DMS 273 treated with DMSO at 0.1 percent for 48 hours (cell line): ENCODE measurements at places on chromosomes 3 and 15.

DNA sequence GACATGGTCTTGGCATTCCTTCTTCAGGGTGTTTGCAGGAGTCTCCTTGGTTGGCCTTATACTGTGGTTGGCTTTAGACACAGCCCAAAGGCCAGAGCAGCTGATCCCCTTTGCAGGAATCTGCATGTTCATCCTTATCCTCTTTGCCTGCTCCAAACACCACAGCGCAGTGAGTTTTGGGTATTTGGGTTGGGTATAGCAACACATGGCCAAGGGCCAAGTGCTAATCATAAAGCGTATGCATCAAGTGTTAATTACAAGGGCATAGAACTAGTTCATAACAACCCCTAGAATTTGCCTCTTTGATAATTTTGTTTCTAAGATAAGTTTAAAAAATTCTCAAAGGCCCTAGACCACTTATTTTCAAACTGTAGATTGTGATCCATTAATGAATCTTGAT lies 11.8 kb downstream of the SLC28A2 start:
- DNase-seq = no peak

- no peak for DNase-seq
These were observed 68.9 kb downstream of the THBS1 start for GRCh38 chr15:39649757-39650156.

GRCh38 chr3:80232760-80233159 lies 465.0 kb upstream of the ROBO1 start:
- no peak for DNase-seq

DNA sequence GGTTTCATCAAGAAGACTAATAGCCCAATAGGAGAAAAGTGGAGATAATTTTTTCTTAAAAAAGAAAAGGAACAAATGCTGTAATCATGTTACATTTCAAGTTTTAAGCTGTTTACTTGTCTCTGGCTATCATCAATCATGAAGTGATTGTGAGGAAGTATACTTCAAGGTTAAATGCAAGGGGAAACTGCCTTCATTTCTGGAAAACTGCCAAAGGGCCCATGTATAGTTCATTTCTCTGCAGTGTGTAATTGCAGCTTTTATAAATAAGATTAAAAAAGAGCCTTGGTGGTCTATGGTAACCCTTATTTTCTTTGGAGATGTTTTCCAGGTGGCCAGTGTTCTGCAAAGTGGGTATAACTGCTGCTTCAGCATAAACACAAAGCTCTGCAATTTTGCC lies 101.9 kb downstream of the GRM7 start:
- DNase-seq = no peak

DNA sequence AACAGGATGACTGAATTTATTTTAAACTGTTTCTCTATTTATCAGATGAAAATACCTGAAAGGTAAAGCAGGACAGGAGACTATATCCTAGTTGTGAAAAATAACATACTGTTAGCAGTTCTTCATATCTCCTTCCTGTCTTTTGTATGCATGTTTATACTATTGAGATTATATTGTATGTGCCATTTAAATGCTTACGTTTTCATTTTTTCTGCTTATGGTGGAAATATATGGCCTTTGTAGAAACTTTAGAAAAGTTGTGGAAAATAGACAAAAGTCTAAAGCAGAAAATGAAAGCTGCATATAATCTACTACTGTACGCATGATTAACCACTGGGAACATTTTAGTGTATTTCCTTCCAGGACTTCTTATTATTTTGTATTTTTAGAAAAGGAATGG lies 2.1 kb upstream of the PPM1L start:
- no peak for DNase-seq

DNA sequence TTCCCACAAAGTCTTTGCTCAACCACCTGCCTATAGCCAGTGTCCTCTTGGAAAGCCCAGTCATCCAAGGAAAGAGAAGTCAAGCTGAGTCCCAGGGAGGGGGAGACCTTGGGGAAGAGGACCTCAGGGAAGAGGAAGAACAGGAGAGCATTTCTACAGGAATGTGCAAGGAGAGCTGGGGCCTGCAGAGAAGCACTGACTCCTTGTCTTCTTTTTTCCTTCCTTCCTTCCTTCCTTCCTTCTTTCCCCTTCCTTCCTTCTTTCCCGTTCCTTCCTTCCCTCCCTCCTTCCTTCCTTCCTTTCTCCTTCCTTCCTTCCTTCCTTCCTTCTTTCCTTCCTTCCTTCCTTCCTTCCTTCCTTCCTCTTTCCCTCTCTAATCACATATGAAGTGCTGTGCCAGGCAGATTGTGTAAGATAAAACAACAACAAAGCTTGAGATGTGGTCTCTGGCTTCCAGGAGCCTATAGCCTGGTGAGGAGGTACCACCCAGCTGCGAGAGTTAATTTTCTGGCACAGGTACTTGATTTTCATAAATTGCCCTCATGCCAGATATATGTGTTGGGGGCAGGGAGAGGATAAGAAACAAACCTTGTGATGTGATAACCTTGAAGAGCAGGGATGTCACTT lies 70.0 kb downstream of the NOX5 start:
- no peak for DNase-seq

GRCh38 chr3:69085833-69086722 lies 1.3 kb downstream of the ARL6IP5 start:
- DNase-seq = peak; percentile 56

- DNase-seq = no peak
These were observed 182.8 kb downstream of the CD47 start for GRCh38 chr3:107907996-107908395.

DNA sequence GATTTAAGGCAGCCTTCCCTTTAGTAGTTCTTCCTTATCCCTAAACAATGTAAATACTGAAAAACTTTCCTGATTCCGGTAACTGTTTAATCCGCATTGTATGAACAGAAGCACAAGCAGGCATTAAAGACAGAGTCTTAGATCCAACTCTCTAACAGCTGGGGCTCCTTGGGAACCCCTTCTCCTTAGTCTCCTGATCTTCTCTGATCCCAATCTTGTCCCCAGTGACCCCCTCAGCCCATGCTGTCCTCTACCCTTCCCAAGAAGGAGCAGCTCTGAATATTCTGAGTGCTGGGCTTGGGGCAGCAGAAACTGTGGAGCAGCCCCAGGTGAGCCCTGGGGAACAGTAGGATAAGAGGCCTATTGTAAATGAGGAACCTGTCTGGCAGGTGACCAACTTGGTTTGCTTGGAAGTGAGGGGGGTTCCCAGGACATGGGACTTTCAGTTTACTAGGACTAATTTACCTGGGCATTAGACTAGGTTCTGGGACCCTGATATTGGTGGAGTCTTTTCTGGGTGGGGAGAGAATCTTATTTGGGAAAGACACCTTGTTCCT lies 13.0 kb upstream of the SLC30A4 start:
- no peak for DNase-seq

DNA sequence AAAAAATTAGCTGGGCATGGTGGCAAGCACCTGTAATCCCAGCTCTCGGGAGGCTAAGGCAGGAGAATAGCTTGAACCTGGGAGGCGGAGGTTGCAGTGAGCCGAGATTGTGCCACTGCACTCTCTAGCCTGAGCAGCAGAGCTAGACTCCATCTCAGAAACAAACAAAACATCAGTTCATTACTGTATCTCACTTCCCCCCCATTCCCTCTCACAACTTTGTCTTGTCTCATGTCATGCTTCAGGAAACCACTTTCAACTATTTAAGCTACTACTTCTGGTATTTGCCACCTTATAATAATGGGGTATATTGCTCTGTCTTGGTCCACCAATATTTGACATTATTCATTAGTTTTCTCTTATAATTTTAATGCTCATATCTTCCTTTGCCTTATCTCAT lies 26.2 kb downstream of the PIK3CA start:
- no peak for DNase-seq

GRCh38 chr3:29679944-29680343 lies 399.1 kb downstream of the RBMS3 start:
- DNase-seq = no peak

DNA sequence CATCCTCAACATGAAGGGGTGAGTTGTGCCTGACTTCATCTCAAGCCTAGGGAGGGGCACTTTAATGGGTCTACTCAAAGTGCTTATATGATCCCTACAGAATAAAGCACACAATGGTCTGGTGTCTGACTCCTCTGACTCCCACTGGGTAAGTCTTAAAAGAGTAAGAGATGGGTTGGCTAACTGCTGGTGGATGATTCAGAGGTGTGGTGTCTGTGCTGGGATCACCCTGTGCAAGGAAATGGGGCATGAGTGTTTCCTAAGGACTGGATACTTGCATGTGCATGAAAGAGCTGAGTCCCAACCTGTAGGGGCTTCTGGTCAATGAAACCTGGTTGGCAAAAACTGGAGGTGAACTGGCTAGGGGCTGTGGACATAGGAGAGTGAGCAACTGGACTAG lies 158.8 kb downstream of the IL20RB start:
- DNase-seq = no peak

DNA sequence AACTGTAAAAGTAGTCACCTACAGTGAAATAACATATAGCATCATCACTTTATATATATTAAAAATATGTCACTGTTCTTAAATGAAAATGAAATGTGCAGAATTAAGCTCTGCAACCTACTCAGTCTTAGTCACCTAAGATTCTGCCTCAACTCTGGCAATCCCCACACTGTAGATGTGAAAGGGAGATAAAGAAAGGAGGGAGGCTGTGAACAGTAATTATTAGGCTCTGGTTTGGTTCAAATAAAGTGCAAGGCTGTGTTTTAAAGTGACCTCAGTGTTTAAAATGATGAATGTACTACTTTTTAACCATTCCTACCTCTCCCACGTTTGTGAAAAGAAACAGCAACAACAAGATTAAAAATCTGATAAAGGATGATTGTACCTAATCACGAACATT lies 72.2 kb downstream of the ATP8B4 start:
- no peak for DNase-seq

DNA sequence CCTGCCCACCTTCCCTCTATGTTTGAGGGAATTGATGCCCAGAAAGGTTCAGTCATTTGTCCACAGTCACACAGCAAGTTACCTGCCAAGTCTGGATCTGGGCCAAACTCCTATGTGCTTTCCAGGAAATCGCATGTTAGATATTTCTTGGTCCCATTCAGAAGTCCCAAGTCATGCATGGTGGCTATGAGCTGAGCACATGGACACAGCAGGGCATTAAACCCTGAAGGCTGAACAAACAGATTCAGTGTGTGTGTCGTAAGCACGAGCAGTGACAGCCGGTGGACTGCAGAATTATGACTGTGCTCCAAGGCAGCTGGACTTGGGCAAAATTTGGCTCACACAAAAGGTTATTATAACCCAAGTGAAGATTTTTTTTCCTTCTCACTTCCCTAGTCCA lies 11.4 kb upstream of the SLC6A6 start:
- peak; percentile 21 for DNase-seq

- DNase-seq = no peak
These were observed 45.8 kb downstream of the EBLN2 start for GRCh38 chr3:73107215-73107614.
